ENCODE measurements at places on chromosomes 4 and X. TPM values are rescaled to one million over a fixed set of nuclear protein-coding genes. Genes with fewer than 3 reads are reported as not detected.

- DNase-seq, result no peak
Observed at GRCh38 chrX:50815120-50815519, 1.1 kb upstream of the SHROOM4 start.

GRCh38 chr4:12729384-12729783, 754.8 kb downstream of the RAB28 start:
- DNase-seq, result no peak

DNA sequence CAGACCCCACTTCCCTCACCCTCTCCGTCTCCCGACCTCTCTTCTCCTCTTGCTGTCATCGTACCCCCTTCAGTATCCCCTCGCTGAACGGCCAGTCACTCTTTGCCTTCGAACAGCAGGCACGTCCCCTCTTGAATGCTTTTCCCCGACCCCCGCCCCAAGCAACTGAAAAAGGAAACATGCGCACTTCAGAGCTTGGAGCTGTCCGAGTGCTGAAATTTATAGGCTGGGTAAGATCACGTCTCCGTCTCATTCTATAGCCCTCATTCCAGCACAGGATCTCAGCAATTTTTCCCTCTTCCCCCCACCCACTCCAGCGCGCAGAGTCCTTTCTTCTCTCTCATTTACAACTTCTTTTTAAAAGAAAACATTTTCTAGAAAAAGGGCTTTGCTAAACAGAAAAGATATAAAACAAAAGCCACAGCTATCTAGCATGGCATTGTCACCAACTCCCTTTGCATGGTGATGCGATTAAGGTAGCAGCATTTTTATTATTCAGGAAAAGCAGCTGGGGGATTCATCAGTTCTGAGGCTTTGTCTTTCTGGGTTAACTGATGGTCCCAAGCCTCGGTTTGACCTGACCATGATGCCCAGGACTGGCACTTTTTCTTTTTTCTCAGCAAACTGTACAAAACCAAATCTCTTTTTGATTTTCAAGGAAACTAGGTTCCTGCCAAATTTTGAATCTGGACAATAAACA, at the start of gene GLRA2:
TSS of gene GLRA2 (plus strand) at position 247 of the 700 bp plus-strand sequence. CDS start 522 bp downstream, outside the sequence.
- DNase-seq, result no peak

DNA sequence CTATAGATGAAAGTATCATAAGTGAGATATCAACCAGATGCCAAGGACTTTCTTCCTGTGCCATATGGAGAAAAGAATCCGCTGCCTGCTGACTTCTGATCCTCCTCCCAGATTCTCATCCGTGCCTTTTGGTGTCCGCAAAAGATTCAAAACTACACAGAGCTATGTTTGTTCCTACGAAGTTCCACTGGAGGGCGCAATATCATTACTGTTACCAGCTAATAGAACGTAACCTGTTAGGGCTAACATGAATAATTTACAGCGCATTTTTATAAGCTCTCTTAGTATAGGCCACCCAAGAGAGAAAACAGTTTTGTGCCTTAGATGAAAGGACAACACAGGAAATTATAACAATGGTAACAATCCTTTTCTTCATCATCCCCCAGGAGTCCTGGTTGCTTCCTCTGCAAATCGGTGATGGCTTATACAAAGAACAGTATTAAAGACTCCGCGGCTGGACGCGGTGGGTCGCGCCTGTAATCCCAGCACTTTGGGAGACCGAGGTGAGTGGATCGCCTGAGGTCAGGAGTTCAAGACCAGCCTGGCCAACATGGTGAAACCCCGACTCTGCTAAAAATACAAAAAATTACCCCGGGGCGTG, 22.8 kb upstream of the CENPVL3 start:
- DNase-seq, result no peak

CLDN22 gene
- not detected for total RNA-seq

- no peak for DNase-seq
Observed at GRCh38 chr4:84159762-84160161, 339.3 kb downstream of the NKX6-1 start.

GRCh38 chrX:47030339-47030738, 47.9 kb upstream of the RGN start:
- DNase-seq, result no peak

DNA sequence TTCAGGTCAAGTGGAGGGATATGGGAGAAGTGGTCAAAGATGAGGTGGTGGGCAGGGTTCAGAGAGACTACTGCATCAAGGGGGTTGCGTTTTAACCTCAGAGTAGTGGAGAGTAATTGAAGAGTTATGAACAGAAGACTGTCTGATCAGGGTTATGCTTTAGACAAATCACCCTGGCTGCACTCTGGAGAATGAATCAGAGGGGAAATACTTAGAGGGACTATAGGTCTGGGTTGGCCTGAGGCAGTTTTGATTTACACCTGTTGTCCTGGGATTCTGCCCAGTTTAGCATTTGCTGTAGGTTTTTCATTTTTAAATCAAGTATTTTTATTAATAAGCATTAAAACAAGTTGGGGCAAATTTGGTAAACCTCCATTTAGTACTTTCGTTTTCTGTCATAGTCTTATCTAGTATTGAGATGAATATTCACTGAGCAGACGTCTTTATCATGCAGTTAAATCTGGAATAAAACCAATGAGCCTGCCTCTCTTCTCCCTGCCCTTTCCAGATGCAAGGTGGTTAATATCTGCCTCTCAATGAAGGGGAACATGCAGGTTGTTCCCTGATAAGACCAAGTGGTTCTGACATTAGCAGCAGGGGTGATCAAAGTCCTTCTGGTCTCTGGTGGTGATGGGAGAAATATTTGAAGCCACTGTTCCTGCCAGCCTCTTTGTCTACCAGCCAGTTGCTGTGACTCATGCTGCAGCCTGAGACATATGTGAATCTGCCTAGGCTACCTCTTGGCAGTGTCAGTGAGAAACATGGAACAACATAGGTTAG, 116.0 kb upstream of the RPS6KA3 start:
- no peak for DNase-seq

- DNase-seq, result no peak
Observed at GRCh38 chrX:72306085-72306801, 529 bp upstream of the CITED1 start.

ZNF185 gene
- 0.96 TPM for total RNA-seq

- DNase-seq, result no peak
Observed at GRCh38 chr4:732911-733630, 27.4 kb downstream of the PCGF3 start.

DNA sequence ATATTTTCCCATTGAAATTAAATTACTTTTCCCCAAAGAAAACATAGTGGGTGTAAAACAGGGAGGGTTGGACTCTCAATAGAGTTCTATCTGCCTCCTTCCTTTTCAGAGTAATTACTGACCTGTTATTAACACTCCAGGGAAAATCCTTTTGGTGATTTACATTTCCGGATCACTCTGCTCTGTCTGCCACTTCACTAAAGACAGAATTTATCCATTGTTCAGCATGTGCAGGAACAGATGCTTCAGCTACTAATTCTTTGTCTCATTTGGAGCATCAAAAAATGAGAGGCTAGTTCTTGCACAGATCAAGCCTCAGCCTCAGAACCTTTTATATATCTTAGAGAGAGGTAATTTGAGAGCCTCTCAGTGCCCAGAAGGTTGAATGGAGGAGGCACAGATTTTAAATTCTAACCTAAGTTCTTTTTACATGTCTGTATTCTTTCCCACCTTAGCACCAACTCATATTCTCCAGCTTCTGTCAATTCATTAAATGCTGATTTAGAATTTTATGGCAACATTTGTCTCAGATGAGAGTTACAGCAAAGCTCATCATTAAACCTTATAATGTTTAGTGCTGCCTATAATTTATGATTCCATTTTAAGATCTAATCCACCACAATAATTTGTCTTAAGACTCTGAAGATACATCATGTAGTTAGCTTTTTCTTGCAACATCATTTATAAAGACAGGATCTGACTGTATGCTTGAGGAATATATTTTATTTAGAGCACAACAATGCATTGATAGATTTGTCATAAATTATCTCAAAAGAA, 1494.4 kb downstream of the STIM2 start:
- DNase-seq, result no peak

- DNase-seq, result no peak
Observed at GRCh38 chrX:10509397-10509796, 111.0 kb downstream of the MID1 start.

WAS gene
- 3.2 TPM for total RNA-seq

ARX gene
- not detected for total RNA-seq

GRCh38 chrX:15465347-15465746, 27.8 kb downstream of the PIR start:
- DNase-seq, result no peak

- DNase-seq, result no peak
Observed at GRCh38 chrX:68570598-68570997, 71.7 kb downstream of the YIPF6 start.

CXCR3 gene
- total RNA-seq, result 0.13 TPM

GRCh38 chr4:113007151-113007550, 42.3 kb upstream of the ANK2 start:
- DNase-seq, result no peak

VCX3A gene
- total RNA-seq, result 0.28 TPM

FAM53A gene
- total RNA-seq, result 2.2 TPM

DNA sequence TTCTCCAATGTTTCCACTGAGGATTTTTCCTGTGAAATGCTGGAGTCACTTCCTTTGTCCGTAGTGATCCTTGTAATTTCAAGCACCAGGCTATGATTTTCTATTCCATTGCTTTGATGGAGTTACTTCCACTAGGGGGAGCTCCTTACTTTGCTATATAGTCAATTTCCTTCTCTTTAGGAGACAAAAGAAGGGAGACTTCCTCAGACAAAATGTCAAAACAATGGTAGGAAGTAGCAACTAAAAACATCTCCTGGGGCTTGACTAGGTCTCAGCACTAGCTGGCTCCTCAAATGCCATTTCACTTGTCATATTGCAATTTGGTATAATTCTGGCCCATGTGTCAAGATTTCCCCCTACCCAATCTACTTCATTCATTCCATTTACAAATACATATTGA, 24.1 kb downstream of the ZCCHC12 start:
- DNase-seq, result no peak
